ENCODE measurements at places on chromosomes 7 and 10.

GRCh38 chr10:10367264-10367663 lies 650.4 kb upstream of the CELF2 start:
- no peak for DNase-seq

GRCh38 chr7:18222636-18223035 lies 195.0 kb upstream of the PRPS1L1 start:
- no peak for DNase-seq

DNA sequence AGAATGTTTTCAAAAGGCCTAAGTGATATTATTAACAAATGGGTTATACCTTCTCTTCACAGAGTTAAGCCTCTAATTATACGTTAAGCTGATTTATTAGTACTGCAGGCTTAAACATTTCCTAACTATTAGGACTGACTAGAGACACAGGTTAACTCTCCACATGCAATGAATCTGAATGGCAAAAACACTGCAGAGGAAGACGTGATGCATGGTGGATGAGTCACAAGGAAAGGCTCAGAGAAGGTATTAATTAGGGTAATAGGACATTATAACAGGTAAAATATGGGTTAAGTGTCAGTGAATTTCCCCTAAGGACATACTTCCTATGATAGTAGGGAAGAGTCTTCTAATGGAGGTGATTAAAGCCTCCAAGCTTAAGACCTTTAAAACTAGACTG lies 24.7 kb upstream of the SEM1 start:
- no peak for DNase-seq

GRCh38 chr10:58266003-58266825 lies 1.5 kb downstream of the IPMK start:
- DNase-seq = no peak

DNA sequence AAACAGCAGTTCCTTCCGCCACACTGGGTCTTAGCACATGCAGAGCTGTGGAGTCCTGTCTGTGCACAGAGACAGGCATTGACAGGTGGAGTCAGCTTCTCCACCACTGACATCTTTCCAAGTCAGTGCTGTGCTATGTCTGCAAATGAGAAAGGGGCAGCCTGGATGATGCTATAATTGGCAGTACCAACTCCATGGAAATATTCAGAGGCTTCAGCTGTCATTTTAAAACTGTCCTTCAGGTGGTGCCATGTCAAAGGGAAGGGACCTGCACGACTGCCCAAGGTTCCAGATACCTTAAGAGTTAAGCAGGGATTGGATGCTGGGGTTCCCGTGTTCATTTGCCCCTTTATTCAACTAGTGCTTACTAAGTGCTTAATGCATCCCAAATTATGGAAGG lies 258.0 kb upstream of the PRKCQ start:
- DNase-seq = no peak

Measured in thyroid gland (tissue), 4 donors.